ENCODE measurements at places on chromosomes 3 and 15. TPM values are rescaled to one million over a fixed set of nuclear protein-coding genes. Genes with fewer than 3 reads are reported as not detected.

DNA sequence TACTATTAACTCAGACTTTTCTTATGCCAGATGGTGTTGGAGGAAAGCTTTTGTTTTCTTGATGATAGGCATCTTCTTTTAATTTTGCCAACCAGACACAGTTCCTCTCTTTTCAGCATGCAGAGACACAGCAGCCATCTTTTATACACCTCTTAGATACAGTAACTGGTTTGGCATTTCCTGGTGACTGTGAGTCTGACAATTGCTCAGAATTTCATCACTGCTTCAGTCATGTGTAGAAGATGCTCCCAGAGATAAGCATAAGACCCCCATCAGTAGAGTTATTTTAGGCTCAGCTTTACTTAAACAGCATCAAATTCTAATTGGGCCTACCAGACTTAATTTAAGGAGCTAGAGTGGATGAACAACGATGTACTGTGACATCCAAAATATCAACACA, 779.0 kb downstream of the SQOR start:
- no peak for DNase-seq

DNA sequence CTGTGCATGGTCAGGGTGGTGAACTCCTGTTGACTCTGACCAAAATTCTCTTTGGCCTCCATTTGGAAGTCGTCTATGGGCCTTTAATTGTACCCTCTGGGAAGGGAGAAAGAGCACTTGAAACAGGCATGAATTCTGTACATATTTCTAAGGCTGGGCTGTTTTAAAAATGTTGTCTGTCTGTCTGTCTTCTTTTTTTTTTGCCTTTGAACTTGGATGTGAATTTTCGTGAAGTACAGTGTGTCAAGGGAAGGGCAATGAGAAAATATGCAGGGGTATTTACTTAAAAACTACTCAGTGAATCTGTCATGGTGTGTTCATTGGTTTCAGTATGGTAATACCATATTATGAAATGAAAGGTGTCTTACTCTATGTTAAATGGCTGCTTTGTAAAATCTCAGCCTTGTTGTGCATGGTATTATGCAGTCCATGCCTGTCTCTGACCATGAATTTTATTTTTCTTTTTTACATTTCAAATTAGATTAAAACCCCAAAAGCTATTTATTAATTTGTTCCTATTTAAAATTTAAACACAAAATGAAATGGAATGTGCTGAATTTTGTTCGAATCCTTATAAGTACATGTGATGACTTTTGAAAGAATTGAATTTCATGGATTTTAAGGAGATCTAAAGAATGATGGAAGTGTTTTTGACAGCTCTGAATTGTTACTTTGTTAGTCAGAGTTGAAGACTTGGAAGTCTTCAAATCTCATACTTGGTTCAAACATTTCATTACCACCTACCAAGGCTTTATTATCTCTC, 51.1 kb downstream of the RARB start:
- DNase-seq = no peak

DNA sequence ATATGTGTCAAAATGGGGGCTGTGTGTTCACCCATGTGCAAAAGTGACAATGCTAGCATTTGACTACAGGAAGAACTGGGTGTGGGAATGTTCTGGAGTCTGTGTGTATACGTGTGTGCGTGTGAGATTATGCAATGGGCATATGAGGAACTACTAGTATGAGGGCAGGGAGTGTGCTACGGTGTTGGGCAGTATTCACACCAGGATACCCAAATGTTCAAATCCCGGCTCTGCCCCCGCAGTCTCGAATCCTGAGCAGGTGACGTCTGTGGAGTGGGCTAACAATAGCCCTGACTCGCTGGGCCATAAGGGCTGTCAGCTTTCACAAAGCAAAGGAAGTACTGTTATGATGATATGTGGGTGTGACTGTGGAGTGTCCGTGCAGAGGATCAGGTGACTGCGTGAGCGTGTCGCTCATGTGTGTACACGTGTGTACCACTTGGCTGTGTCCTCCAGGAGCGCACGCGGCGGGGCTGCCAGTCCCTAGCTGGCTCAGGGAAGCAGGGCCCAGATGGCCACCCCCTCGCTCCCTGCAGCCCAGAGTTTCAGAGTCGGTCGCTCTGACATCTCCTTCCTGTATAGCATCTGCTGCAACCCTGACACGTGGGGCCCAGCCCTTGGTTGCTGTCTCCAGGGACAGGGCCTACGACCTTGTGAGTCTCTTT, 27.2 kb downstream of the IQSEC1 start:
- DNase-seq = no peak

GRCh38 chr3:98770261-98771039, 7.3 kb downstream of the ST3GAL6 start:
- DNase-seq = no peak

- peak; percentile 31 for DNase-seq
Observed at GRCh38 chr15:100093211-100094126, 248.3 kb downstream of the ADAMTS17 start.

DNA sequence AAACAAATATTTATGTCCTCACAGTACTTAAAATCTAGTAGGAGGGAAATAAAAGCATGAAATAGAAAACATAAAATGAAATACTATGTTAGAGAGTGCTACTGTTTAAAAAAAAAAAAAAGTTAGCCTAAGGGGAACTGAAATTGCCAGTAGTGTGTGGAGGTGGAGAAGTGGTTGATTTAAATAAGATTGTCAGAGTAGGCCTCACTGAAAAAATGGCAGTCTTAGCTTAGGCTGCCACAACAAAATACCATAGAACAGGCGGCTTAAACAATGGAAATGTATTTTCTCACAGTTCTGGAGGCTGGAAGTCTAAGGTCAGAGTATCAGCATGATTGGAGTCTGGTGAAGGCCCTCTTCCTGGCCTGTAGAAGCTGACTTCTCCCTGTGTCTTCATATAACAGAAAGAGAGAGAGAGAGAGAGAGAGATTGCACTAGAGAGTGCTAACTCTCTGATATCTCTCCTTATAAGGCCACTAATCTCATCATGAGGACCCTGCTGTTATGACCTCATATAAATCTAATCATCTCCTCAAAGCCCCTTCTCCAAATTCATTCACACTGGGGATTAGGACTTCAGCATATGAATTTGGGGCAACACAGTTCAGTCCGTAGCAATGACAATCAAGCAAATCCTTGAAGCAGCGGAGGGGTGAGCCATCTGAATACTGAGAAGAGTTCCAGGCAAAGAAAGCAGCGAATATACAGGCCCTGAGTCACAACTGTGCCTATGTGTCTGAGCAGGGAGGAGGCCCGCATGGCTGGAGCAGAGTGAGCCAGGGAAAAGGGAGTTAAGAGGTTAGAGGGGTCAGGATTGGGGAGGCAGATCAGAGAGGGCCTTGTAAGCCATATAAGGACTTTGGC, 23.6 kb upstream of the LRRC34 start:
- DNase-seq = no peak

DNA sequence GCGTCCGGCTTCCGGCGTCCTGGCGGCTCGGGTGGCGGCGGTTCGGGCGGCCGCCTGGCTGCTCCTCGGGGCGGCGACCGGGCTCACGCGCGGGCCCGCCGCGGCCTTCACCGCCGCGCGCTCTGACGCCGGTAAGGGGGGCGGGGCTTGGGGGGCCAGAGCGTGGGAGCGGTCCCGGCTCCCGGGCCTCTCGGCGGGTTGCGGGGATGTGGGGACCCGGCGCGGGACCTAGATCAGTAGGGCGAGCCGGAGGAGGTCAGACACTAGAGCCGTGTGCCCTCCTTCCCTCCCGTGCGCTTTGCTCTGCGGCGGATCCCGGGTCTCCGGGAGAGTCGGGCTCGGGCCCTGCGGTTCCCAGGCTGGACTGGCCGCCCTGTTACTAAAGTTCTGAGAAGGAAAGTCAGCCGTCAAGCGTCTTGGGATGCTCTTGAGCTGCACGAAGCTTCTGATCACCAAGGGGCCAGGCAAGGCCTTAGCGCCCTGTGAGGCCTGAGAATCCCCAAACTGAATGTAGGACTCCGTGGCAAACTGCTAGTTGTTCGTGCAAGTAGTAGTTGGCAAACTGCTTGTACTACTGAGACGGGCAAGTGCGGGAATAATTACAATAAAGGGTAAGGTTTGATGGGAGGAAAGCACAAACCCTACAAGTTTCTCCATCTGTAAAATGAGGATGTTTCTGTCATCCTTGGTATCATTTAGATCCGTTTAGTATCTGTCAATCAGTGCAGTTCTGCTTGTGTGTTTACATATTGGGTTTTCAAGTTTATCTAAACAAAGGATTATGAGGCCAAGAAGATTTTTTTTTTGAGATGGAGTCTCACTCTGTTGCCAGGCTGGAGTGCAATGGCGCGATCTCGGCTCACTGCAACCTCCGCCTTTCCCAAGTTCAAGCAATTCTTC, 587 bp downstream of the PIGX start:
- DNase-seq = no peak

DNA sequence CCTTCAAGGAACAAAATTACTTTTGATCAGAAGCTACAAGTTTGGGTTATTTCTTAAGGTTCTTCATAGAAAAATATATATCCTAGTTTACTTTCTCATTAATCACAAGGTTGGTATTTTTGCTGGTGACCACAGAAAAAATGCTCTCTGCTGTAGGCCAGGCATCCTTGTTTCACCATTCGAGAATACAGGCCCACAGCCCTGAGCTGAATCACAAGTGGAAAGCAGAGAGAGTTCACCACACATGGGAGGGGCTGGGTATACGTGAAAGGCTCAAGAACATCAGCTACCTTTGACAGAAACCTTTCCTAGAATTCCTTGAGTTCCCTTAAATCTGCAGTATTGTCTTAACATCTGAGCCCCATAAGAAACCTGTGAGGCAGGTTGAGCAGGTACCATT, 23.2 kb downstream of the CPEB1 start:
- no peak for DNase-seq

GRCh38 chr3:65019443-65020055, 331.7 kb upstream of the ADAMTS9 start:
- no peak for DNase-seq

DNA sequence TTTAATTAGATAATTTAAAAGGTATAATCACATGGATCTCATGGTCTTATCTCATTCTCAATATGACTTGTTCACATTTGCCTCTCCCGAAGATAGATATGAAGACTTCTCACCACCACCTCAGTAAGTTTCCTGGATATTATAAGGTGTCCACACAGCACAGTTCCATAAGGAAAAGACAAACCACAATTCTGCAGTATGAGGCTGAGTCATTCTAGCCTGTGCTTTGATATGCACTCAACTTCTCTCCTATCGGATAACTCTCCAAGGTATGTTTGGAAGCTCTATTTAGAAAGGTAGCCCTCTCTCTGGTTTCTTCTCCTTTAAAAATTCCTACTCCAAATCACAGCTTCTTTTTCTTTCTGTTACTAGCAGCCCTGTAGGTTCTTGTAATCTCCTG, 612.8 kb downstream of the ZPLD1 start:
- DNase-seq = peak; percentile 16

DNA sequence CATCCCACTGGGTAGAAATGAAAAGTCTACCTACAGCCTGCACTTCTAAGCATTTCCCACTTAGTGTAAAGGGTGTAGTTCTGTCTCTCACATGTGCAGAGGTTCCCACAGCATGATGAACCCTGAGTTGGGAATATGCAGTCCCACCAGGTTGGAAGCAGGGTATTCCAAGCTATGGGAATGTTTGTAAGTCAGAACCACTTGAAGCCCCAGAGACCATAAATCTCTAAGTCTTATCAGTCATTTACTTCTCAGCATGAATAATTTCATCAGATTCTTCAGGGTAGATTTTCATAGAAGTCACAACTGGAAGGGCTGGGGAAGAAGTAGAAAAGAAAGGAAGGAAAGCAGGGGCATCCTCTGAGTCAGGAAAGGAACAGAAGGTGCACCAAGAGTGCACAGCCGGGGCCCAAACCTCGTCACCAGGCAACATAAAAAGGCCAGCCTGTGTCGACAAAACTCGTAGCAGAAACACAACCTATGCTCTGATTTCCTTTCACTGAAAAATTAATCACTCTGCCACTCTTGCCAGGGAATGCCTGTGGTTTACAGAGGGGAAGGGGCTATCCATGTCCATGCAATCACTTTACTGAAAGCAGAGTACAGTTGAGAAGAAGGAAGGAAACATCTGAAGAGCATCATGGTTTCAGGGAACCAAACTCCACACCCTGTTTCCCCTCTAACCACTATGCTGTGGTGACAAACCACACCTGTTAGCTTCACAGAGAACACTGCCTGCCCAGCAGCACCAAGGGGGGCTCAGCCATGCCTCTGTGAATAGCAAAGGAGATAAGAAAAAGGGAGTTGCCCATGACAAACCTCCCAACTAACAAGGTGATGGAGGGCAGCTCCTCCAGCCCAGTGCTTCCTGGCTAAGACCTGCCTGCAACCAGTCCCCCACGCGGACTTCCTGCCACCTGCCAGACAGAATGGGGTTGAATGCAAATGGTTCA, 40.5 kb downstream of the SH3BP5 start:
- peak; percentile 21 for DNase-seq

DNA sequence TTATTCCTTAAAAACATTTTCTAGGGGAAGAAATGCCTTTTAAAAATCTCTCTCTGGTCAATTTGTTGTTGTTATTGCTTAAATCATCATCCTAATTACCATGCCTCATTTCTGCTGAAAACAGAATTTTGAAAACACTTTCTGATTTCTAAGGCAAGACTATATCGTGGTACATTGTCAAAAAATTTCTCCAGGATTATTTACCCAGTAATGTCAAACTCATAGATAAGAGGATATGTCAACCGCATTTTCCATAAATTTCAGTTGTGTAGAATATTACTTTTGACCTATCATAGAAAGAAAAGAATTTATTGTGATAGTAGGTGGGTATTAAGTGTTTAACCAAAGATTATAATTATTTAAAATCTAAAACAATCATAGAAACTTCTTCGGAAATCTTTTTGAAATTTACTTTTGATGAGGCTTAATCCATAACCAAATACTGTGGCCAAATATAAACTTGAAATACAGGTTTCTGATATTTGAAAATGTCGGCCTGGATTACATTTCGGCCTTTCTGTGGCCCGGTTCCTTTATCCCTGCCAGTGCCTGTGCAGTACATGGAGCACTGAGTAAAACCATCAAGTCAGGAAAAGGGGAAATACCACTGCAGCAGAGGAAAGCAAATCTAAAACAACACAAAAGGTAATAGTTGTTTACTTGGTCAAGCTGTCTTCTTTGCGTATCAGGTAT, 173.4 kb downstream of the MYRIP start:
- no peak for DNase-seq

- no peak for DNase-seq
Observed at GRCh38 chr15:60620708-60621107, 141.8 kb upstream of the ICE2 start.

GRCh38 chr3:193400304-193400703, 21.8 kb upstream of the ATP13A5 start:
- DNase-seq = no peak

Gene ZNF385D
- not detected for total RNA-seq

Gene OXTR
- total RNA-seq = 0.27 TPM

Gene GOLGA6A
- not detected for total RNA-seq

Gene RCCD1
- total RNA-seq = not detected

Gene TAGLN3
- total RNA-seq = not detected

Gene TPRG1
- 0.35 TPM for total RNA-seq

Gene SERPINI2
- 0.12 TPM for total RNA-seq
